ENCODE measurements at places on chromosomes 11 and 22.

- DNase-seq = no peak
These were observed 27.5 kb upstream of the POU2AF1 start for GRCh38 chr11:111406589-111406988.

GRCh38 chr11:30960387-30960992 is 374.3 kb upstream of the MPPED2 start:
- DNase-seq = no peak

DNA sequence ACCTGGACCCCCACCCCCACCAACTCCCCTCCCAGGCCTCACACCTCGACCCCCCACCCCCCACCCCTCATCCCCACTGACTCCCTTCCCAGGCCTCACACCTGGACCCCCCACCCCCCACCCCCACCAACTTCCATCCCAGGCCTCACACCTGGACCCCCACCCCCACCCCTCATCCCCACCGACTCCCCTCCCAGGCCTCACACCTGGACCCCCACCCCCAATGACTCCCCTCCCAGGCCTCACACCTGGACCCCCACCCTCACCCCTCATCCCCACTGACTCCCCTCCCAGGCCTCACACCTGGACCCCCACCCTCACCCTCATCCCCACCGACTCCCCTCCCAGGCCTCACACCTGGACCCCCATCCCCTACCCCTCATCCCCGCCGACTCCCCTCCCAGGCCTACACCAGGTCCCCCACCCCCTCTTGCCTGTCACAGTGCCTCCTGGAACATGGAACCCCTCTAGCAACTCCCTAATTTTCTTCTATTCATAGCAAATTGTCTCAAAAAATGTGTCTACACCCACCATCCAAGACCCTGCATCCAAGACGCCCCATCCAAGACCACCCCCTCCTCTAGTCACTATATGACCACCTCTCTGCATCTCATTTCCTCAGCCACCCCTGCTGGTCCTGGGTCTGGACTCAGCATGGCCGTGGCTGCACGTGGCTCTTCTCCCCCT is 36.9 kb upstream of the BRSK2 start:
- DNase-seq = no peak

DNA sequence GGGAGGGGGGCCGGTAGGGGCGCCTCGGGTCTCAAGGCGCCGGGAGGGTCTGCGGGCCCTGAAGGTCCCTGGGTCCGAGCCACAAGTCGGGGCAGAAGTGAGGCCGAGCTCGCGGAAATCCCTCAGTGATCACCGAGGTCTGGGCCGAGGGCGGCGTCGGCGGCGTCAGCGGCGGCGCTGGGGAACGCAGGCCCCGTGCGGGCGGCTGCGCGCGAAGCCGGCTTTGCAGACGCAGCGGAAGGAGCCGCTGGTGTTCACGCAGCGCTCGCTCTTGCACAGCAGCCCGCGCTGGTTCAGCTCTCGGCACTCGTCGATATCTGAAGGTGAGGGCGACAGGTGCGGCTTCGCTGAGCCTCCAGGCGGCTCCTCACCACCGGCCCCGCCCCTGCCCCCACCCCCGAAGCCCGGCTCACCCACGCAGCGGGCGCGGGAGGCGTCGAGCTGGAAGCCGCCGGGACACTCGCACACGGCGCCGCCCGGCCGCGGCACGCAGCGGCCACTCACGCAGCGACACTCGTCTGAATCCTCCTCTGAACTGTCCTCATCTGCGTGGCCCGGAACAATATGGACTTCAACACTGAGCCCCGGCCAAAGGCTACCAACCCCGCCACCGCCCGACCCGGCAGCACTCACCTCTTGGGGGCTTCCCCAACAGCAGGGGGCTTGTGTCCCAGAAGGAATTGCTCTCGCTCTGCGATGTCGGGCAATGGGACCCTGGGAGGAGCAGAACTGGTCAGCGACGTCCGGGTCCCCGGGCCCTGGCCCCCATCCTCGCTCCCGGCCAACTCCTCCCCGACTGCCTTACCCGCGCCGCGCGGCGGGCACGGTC is 14.2 kb downstream of the SCYL1 start:
- no peak for DNase-seq

GRCh38 chr11:58905011-58905720 is 34.1 kb upstream of the GLYATL1 start:
- no peak for DNase-seq

DNA sequence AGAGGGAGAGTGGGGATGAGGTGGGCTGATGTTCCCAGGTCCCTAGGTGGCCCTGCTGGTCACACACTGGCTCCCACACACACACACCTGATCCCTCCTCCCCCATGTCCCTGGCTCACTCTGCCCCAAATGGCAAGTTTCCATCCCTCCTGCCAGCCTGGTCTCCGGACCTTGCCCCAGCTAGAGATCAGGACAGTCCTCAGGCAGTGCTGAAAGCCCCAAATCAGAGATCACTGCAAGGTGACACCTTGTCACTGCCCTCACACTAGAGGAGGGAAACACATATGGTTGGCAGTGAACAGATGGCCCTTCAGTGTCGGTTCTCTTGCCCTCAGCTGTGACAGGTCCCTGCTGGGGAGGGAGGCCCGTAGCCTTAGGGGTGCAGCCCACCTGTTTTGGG is 7.6 kb downstream of the TMPRSS5 start:
- no peak for DNase-seq

- no peak for DNase-seq
These were observed 87.7 kb downstream of the UBASH3B start for GRCh38 chr11:122743097-122743741.

- DNase-seq = no peak
These were observed 588.4 kb downstream of the OPCML start for GRCh38 chr11:132943706-132944568.

GRCh38 chr22:29673361-29674066 is 46.3 kb upstream of the CABP7 start:
- DNase-seq = no peak
